ENCODE measurements at places on chromosomes 16 and 17.

DNA sequence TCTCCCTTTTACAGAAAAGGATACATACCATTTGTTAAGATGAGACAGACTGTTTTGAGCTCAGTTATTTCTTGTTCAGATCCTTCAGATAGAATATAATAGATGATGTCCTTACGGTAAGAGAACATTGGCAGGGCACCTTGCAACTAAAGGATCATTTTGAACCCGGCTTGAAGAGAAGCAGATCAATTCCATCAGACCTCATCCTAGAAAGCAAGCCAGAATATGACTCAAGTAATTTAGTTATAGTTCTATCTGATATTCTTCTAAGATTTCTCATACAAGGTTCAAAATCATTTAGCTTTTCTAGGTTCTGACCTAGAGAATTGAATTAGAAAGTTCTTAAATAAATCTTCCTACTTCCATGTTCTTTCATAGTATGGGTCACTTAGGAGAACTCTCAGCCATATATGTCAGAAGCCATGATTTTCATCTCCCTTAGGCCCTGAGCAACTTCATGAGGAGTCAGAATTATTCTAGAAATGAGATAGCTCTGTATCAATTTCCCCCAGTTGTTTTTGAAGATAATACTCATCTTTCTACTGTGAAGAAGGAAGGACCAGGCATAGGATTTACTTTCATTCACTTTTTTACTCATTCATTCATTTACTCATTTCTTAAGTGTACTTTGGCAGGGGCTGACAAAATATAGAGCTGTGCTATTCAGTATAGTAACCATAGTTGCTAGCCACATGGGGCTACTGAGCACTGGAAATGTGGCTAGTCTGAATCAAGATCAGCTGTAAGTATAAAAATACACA is 2.5 kb upstream of the CMTM1 start:
- no peak for DNase-seq

- peak; percentile 65 for DNase-seq
These were observed 8.3 kb downstream of the CUEDC1 start for GRCh38 chr17:57946798-57947358.

DNA sequence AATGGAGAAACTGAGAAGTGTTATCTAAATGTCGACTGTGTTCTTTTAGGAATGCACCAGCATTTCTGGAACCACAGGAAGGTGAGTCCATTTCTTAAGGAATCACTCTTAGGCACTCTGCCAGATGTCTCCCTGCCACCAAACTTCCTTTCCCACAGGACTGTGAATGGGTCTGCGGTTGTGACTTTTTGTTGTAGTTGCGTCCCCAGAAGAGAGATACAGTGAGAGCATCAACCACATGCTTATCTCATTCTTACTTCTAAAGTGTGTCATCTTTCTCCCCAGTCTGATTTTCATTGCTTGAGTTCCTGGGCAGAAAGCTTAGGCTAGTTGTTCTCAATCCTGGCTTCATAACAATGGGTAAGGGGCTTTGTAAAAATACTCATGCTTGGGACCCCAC is 13.4 kb downstream of the ITPRIPL2 start:
- DNase-seq: no peak

- DNase-seq: no peak
These were observed 1265.3 kb downstream of the CDH11 start for GRCh38 chr16:63856537-63856936.

GRCh38 chr16:57478396-57479204 is 7.7 kb downstream of the DOK4 start:
- DNase-seq: no peak

- no peak for DNase-seq
These were observed 473.4 kb downstream of the SOX9 start for GRCh38 chr17:72594248-72594647.

- DNase-seq: no peak
These were observed 32.4 kb upstream of the JPH3 start for GRCh38 chr16:87569601-87570571.

DNA sequence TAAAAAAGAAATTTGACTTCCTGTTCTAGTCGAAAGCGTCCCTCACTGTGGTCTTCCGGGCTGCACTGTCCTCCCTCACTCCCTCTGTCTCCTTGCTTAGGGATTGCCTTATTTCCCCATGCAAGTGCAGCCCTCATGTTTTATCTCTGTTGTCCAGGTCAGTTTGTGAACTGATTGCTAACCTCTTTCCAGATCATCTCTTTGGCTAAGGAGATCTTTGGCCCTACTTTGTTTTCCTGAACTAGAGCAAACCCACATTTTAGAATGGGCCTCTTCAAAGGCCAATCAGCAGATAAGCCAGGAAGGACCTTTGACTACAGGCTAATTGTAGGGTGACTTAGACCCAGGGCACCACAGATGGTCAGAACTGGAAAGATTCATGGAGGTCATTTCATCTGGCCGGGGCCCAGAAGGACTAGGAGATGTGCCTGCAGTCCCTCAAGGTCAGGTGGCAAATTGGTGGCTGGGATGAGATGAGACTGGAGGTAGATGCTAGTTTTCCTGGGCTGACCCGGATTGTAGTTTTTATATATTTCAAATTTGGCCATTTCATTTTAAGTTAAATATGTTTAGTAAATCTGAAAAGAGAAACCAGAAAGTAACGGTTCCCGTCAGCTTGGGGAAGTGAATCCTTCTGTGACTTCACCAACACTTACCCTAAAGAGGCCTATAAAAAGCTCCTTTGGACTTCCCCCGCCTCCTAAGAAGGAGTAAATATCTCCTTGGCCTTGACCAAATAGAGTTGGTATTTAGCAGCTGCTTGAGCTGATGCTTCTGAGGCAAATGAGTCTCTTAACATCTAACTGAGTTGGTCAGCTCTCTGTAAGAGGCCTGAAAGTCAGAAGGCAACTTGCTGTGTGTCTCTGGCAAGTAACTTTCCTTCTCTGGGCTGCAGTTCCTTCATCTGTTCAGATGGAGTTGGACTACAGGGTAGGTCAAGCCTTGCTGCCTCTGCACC is 6.2 kb upstream of the SLC25A19 start:
- DNase-seq: no peak

DNA sequence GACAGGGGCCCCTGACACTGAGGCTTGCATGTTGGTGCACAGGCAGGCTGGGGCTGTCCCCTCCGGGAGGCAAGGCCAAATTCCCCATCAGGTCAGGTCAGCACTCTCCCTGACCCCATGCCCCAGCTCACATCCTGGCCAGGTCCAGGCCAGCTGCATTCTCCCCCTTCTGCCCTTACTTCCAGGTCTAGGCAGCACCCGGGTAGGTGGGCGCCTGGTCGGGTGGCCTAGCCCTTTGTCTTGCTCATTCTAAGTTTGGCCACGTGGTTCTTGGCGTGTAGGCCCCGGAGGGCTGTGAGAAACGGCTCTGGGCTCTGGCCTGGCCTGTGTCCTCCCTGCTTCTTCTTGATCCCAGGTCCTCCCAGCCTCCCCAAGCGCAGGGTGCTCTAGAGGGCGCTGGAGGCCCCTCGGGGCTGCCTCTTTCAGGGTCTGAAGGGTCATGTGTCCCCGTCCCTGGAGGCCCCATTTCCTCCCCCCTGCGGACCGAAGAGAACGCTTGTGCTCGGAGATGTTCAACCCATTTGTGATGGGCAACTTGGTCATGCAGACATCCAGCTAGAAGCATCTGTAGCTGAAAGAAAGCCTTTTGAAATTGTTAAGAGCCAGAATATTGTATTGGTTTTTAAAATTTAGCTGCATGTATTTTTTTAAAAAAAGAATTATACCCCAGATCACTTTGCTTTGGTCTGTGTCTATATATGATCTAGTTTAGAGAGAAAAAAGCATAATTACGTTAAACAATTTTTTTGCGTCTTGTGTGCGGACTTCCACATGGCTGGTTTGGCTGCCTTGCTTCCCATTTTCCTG is 6.7 kb downstream of the BAHCC1 start:
- peak; percentile 75 for DNase-seq

- DNase-seq: peak; percentile 0
These were observed 327.3 kb upstream of the CDH8 start for GRCh38 chr16:62363501-62363900.

- no peak for DNase-seq
These were observed 34.9 kb downstream of the ARHGAP17 start for GRCh38 chr16:24980077-24980793.

DNA sequence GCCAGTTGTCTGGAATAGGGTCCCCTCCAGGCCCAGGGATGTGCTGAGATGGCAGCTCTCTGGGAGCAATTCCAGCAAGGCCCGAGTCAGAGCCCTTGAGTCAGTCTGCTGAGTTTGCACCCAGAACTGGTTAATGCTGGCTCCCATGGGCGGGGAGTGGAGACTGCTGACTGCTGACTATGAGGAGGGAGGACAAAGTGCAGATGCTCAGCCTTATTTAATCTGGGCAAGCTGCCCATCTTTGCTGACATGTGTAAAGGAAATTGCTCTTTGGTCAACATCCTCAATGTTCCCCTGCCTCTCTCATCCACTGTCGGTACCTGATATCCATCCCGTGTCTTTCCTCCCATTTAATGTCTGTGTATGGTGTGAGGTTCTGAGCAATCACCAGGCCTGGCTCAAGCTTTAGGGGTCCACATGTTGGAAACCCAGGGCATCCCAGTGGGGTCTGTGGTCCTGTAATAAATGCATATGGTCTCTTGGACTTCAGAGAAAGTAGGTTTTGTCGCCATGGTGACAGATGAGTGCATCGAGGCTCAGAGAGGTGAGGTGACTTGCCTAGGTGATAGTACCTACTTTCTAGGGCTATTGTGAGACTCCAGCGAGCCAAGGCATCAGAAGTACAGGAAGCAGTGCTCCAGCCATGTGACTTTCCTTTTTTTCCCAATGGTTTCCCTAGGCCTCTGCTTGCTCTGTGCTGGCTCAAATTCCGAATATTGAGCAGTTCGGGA is 20.0 kb upstream of the RNF135 start:
- DNase-seq: peak; percentile 70

DNA sequence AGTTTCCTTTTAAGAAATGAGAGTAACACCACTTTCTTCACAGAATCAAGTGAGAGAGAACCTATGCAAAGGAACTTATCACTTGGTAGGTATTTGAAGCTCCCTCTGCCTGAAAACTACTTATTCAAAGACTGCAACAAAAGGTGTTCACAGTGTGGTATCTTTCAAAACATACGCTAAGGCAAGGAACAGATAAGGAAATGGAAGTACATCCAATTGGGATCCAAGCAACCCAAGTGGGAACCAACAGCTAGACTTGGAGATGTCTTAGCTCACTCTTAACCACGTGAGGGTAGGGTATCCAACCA is 431 bp upstream of the PPM1E start:
- no peak for DNase-seq

DNA sequence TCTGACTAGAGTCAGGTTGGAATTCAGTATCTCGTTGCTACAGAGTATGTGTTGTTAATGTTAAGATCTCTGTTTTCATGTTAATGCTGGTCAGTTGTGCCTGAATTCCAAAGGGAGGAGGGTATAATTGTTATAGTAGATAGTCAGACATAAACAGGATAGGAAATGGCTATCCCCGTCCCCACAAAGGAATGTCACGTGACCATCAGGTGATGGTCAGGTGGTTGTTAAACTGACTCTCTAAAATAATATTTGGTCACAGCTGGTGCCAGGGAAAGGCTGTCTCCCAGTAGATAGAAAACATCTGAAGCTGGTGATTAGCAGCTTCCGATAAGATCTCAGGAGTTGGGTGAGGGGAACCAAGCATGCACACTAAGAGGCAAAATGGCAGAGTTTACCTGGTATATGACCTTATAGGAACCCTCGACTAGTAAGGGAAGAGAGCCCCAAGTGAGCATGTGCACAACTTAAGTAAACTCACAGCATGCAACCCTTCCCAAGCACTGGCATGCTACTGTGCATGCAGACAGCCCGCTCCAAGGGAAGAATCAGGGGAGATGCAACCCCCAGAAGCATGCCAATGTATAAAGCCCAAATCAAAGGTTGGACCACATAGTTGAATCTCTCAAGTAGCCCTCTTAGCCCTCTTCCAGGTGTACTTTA is 27.4 kb upstream of the SLC6A2 start:
- DNase-seq: no peak

- peak; percentile 89 for DNase-seq
These were observed 5.5 kb downstream of the PCGF2 start for GRCh38 chr17:38742411-38743308.

GRCh38 chr17:2995886-2996809 is 67.3 kb downstream of the OR1D5 start:
- DNase-seq: no peak

GRCh38 chr17:48311324-48311723 is 118.7 kb downstream of the SKAP1 start:
- DNase-seq: no peak

DNA sequence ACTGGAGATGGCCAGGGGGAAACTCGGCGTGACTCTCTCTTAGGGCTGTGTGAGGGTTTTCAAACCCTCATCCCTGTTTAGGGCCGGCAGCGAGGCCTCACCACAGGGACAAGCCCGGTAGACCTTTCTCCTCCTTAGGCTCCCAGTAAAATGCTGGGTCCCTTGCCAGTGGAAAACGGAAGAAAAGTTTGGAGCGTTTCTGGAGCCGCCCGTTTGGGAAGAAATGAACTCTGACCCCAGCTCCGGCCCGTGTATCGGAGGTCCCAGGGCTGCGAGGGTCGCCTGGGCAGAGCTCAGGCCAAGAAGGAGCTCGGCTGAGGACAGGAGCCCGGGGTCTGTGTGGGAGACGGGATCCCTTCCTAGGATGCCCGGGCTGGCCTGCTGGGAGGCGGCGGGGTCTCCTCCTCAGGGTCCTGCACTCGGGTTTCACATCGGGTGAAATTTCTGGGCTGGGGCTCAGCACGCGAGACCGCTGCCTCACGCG is 23.2 kb downstream of the ZNF213 start:
- DNase-seq: no peak

DNA sequence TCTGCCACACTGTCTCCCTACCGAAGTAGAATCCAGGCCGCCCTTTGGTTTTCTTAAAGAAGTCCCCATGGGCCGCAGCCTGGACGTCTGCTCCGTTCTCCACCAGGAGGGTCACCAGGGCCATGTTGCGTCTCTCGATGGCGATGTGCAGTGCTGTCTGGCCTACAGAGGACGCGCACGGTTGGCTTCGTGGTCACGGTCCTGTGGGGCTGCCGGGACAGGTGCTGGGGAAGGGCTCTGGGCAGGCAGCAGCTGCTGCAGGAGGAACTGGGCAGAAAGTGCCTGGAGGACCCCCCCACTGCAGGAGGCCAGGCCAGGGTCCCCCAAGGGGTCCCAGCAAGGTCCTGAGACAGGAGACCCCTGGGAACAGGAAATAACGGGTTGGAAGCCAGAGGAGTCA is 19.0 kb downstream of the TRPV1 start:
- no peak for DNase-seq

DNA sequence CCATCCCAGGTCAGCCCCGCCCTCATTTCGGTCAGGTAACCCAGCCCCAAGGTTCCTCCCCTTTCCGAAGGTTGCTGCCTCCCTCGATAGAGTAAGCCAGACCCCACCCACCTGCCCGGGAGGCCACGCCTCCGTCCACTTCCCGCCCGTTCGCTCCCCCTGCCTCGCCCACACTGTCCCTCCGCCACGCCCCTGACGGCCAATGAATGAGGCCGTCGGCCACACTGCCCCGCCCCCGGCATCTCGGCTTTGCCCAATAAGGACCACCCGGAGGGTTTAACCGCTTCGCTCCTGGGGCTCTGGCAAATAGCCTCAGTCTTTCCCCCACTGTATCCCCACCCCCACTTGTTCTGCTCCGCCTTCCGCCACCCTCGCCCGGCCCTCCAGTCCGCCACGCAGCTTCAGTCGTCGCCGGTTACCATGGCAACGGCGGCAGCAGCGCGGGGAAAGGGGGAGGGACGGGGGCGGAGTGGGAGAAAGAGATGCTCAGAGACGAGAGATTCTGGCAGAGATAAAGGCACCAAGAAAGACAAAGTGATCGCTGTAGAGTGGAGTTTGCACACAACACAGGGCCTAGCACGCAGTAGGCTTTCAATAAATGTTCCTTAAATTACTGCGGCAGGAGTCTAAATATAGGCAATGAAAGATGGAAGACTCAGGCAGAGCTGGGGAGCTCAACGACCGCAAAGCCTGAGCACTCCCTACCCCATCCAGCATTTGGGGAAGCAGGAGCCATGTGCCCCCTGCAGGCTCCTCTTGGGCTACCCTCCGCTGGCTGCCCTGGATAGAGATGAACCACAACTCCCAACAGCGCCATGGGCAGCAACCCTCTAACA is 5.1 kb downstream of the DLG4 start:
- peak; percentile 98 for DNase-seq
